CD4-positive, alpha-beta T cell treated with Interleukin-12 subunit alpha and Interleukin-12 subunit beta, for 1 hour (primary cell): ENCODE measurements at places on chromosomes 16 and 17.

- no peak for DNase-seq
Observed at GRCh38 chr16:57383276-57384247, 11.3 kb downstream of the CX3CL1 start.

GRCh38 chr16:74829637-74830036 is 55.0 kb upstream of the FA2H start:
- DNase-seq: no peak

DNA sequence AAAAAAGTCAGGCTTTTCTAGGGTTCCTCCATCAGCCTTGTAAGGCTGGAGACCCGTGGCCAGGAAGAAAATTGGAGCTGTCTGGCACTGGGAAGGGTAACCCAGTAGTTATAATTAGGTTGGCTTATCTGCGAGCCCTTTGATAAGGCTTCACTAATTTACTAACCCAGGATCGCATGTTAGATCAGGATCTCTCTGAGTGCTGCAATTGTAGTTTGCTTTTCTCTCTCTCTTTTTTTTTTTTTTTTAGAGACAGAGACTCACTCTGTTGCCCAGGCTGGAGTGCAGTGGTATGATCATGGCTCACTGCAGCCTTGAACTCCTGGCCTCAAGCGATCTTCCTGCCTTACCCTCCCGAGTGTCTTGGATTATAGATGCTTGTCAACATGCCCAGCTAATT is 17.0 kb downstream of the ABCC1 start:
- no peak for DNase-seq

GRCh38 chr17:29219378-29220047 is 27.1 kb upstream of the CRYBA1 start:
- peak; percentile 73 for DNase-seq

DNA sequence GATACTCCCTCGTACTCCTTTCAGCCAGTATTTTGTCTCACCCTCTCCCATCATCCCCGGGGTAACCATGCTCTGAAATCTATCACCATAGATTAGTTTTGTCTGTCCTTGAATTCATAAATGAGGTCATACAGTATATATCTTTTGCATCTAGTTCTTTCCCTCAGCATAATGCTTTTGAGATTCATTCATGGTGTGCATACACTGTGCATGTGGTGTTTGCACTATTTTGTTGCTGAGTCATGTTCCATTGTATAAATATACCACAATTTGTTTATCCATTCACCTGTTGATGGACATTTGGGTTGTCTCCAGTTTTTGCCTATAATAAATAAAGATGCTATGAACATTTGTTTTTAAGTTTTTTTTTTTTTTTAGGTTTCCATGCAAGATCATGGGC is 34.2 kb upstream of the NLRP1 start:
- DNase-seq: no peak

GRCh38 chr17:70028397-70028796 is 46.6 kb upstream of the KCNJ16 start:
- DNase-seq: no peak

DNA sequence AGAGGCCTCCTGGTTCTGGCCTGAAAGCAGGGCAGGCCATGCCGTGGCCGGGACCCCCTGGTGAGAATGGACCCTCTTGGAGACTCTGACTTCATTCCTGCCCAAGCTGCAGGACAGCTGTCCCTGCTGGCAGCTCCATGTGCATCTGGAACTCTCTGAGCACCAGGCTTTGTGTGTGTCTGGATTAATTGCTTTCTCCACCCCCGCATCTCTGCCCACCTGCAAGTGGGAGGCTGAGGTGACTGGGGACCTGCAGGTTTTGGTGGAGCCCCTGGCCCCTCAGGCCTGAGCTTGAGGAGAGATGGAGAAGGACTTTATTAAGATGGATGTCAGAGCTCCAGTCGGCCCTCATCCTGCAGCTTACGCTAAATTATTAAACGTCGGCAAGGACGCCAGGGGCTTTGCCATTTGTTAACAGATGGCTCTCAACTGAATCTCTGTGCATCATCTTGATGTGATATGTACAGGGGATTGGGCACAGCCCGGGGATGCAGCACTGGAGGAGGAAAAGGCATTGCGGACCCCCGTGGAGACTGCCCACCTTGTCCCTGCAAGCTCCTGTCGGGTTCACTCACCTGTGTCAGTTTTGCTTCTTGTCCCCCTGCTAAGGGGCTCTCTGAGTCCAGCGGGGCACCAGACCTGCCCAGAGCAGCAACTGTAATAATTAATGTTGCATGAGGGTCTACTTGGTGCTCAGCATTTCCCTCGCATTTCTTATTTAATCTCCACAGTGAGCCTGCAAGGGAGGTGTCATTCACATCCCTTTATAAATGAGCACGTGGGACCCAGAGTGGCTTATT is 154.1 kb upstream of the RPL38 start:
- no peak for DNase-seq

GRCh38 chr17:49431743-49432142 is 17.1 kb upstream of the PHB1 start:
- no peak for DNase-seq

DNA sequence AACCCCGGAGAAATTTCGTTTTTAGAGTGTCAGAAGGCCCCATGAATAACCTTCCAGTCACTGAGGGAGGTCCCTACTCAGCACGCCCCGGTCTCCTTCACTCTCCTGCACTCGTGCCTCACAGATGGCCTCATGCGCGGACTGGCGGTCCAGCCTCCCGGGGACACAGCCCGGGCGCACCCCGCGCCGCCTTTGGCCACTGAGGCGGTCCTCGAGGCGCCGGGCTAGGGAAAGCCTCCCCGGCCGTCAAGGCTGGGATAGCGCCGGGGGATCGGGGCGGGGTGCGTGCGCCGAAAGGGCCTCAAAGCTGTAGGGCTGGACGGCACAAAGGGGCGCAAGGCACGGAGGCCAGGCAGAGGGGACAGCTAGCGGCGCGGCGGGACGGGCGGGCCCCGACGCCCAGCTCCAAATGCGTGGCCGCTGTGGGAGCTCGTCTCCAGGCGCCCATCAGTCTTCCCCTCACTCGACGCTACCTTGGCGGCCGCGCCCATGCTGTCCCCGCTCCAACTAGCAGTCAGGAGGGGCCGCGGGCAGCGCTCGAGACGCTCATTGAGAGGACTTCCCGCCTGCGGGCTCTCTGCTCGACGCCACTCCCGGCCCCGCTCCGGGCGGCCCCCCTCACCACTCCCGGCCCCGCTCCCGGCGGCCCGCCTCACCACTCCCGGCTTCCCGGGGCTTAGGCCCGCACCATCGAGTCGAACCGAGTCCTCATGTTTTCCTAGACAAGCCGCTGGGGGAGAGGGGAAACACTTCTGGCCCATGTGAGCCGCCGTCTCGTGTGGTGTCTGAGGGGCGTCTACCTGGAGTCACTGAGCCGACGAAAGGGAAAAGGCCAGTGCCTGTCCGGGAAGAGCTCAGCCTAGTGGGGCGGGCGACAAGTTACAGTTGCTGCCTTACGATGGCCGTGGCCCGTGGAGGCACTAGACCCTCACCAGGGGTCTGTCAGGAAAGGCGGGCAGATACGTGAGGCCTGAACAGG is at the start of gene USP6:
Gene USP6 (plus strand): TSS at position 360 of the 979 bp plus-strand sequence. CDS start 14,336 bp downstream, outside the sequence.
- DNase-seq: no peak

GRCh38 chr16:18796377-18796776 is 5.0 kb downstream of the ARL6IP1 start:
- no peak for DNase-seq

DNA sequence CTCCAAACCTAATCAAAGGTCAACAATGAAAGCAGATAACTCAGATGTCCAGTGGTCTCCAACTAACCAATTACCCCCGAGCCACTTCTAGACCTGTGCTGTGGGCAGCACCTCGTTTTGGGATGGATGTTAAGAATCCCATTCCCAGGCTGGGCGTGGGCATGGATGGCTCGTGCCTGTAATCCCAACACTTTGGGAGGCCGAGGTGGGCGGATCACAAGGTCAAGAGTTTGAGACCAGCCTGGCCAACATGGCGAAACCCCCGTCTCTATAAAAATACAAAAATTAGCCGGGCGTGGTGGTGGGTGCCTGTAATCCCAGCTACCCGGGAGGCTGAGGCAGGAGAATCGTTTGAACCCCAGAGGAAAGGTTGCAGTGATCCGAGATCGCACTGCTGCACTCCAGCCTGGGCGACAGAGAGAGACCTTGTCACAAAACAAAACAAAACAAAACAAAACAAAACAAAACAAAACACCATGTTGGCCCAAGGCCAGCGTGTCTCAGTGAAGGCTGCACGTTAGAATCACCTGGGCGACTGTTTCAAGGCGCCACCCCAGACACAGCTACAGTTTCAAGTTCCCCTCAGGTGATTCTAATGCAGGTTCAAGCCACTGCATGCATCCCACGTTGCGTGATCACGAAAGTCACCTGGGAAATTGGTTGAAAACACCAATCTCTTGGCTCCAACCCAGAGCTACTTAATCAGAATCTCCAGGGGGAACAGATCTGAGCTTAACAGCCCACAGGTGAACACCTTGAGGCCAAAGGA is 21.3 kb downstream of the COX4I1 start:
- DNase-seq: no peak

GRCh38 chr17:20935740-20936139 is 107.1 kb downstream of the USP22 start:
- no peak for DNase-seq

DNA sequence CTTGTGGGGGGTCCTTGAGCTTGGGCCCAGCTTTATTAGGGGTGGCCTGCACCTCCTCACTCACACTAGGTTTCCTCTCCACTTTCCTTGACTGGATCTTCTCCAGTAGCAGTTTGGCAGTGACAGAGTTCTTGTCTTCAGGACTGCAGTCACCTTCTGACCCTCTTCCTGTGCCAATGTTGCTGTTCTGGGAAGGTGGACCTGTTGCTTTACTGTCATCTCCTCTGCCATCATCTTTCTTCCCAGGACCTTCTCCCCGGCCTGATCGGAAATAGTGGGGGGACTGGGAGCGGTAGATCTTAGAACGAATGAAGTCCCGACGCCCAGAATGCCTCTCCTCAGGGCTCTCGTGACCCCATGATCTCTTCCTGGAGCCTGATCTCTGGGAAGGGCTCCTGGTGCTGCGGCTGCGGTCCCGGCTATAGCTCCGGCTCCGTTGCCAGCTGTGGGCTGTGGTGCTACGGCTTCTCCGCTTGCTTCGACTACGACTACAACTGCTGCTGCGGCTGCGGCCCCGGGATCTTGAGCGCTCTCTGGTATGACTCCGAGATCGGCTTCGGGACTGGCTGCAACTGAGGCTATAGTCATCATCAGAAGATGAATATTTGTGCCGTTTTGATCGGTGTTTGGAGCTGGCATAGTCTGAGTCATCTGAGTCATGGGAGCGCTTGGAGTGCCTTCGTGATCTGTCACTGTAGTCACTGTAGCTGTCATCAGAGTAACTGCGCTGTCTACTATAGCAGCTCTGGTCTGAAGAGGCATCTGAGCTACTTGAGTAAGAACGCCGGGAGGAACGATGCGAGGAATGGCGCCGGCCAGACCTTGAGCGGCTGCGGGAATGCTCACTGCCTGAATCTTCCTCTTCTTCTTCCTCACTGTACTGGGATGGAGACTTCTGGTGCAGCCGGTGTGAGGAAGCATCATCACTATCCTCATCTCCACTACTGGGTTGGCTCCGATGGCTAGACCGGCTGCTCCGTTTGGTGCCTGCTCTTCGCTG is 9.5 kb upstream of the ITGA2B start:
- DNase-seq: no peak

DNA sequence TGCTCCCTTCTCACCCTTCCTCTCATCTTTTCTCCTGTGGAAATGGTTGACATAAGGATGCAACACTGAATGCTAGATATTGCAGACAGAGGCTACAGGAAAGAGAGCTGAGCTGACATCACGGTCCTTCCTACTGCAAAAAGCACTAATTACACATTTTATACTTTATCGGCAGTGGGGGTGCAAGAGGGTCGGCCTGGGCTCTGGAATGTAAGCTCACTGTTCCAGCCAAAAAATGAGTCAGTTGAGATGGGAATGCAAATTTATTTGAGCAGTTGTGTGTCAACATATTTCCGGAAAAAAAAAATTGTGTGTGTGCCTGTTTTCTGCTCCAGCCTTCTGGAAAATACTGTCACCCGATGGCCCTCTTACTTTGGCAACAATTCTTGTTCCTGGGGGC is 14.1 kb upstream of the MRTFB start:
- DNase-seq: no peak

DNA sequence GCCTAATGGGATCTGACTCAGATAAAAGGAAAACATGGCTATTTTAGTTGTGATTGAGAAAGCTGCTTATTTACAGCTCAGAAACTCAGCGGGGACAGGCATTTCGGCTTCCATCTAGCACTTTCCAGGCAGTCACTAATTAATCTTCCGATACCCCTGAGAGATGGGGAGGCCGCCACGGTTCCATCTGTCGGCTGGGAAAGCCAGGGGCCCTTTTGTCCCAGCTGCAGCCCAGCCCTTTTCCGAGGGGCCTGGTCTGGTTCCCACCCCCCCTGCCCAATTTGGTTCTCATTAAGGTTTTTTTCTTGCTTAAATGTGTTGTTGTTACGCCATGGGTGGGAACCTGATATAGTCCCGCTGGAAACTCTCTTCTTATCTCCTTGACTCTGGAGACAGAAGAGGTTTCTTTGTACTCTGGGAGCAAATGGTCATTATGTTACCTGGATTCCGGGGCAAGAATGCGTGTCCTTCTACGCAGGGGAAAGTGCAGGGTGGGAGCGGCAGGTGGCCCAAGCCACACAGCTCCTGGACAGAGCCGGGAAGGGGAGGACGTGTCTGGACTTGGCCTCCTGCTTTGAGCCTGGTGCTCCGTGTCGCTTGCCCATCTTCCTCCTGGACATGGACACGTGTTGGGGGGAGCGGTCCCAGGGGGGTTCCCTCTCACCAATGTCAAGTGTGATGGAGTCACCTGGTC is 50.9 kb upstream of the GSE1 start:
- DNase-seq: no peak

GRCh38 chr16:1474082-1474795 is 589 bp downstream of the CLCN7 start:
- no peak for DNase-seq

- DNase-seq: no peak
Observed at GRCh38 chr16:57838161-57838560, 35.9 kb upstream of the KIFC3 start.

DNA sequence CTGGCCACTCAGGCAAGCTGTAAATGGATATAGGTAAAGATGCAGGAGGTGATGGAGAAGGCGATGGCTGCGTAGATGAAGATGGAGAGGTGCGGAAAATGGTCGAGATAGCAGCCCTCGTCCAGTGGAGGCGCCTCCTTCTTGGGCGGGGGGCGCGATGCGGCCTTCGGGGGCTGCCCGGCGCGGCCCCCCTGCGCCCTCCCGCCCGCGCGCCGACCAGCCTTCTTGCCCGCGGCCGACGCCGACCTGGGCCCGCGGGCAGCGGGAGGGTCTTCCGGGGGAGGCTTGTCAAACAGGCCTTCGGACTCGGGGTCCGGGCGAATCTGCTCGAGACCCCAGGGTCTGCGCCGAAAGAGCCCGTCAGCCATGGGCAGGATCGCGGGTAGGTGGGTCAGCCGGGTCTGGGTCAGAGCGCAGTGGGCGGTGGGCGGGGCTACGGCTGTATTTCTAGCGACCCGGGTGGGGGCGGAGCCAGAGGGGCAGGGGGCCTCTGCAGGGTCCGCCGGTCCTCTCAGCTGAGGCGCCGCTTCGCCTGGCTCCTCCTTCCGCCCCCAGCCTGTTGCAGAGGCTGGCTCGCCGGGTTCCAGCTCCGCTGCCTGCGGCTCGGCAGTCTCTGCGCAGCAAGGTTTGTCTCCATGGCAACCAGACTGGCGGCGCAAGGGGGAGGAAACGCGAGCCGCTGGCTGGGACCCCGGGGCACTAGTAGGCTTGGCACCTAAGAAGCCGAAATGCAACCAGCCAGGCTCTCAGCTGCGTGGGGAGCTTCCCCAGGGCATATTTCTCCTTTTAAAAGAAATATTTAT is 14.4 kb downstream of the MIS12 start:
- DNase-seq: peak; percentile 86
